ENCODE measurements at places on chromosomes 6 and 20.

GRCh38 chr20:24987244-24987643 lies 5.3 kb downstream of the APMAP start:
- DNase-seq: no peak

GRCh38 chr6:89313006-89313405 lies 2.1 kb downstream of the GABRR2 start:
- no peak for DNase-seq

- no peak for DNase-seq
Observed at GRCh38 chr20:20215976-20216727, 151.8 kb upstream of the INSM1 start.

GRCh38 chr20:51562027-51562331 lies 19.5 kb upstream of the NFATC2 start:
- DNase-seq: no peak

DNA sequence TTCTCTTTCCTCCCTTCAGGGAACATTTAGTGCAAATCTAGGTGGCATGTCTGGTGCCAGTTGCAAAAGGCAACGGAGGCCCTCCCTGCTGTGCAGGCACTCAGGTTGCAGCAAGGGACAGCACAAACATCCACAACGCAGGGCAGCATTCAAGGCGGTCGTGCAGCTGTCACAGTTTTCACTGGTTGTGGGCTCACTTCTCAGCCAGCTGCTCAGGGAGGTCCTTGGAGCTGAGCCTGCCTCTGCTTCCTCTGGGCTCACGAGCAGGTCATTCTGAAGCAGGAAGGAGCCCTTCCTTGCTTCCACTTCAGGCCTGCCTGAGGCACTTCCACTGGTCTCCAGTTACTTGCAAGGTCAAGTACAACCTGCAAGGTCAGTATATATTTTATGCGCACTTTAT lies 3.8 kb upstream of the NPEPL1 start:
- DNase-seq: no peak

DNA sequence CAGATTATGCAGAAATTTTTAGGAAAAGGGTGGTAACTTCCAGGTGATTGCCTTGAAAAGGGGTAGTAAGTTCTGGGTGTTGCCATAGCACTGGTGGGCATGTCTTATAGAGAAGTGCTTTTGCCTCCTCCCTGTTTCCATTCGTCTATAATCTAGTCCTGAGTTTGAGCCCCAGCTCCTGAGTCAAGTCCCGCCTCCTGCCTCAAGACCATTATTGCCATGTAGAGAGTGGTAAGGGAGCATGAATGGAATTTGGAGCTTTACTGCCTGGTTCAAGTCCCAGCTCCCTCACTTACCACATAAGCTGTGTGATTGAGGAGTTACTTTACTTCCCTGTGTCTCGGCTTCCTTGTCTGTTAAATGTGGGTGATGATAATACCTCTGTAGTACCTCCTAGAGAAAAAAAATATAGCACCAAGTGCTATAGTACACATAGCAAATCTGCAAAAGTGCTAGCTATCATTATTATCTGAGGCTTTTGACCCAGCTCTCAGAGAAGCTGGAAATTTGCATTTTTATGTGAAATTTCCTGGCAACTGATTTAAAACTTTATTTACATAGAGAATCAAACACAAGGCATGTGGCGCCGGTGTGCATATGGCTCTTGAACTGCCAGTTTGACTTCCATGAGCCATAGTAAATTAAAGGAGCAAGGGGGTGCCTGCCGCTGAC lies 36.0 kb downstream of the TGM6 start:
- no peak for DNase-seq

GRCh38 chr6:138287144-138287955 lies 69.1 kb upstream of the PBOV1 start:
- peak; percentile 19 for DNase-seq

DNA sequence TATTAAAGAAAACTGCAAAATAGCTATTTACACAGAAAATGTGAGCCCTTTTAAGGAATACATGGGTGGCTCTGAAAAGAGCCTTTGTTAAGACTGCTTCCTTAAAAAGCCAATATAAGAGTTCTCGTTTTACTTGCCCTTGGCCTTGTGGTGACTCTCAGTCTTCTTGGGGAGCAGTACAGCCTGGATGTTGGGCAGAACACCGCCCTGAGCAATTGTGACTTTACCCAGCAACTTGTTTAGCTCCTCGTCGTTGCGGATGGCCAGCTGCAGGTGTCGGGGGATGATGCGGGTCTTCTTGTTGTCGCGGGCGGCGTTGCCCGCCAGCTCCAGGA lies 111.5 kb downstream of the HFE start:
- no peak for DNase-seq

GRCh38 chr6:73491377-73491776 lies 29.5 kb downstream of the EEF1A1 start:
- no peak for DNase-seq

DNA sequence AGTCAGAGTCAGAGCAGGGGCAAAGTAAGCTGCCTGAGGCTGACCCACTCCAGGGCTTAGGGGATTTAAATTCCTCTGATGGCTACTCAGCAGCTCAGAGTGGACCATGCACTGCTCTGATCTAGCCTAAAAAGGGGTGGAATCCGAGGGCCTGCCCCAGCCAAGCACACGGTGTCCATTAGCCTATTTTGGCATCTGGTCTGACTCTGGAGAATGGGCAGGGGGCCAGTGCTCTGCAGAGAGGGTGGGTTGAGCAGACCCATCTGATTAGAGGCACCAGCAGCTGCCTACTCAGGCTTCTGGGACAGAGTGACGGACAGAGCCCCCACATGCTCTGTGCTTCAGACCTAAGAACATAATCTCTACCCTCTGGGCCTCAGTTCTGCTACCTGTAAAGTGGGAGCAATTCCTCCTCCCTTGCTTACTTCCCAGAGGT lies 25.9 kb upstream of the TGM2 start:
- DNase-seq: no peak

GRCh38 chr20:2408111-2408510 lies 27.4 kb downstream of the TGM6 start:
- no peak for DNase-seq

GRCh38 chr20:23519556-23519955 lies 28.6 kb downstream of the CST8 start:
- DNase-seq: no peak

DNA sequence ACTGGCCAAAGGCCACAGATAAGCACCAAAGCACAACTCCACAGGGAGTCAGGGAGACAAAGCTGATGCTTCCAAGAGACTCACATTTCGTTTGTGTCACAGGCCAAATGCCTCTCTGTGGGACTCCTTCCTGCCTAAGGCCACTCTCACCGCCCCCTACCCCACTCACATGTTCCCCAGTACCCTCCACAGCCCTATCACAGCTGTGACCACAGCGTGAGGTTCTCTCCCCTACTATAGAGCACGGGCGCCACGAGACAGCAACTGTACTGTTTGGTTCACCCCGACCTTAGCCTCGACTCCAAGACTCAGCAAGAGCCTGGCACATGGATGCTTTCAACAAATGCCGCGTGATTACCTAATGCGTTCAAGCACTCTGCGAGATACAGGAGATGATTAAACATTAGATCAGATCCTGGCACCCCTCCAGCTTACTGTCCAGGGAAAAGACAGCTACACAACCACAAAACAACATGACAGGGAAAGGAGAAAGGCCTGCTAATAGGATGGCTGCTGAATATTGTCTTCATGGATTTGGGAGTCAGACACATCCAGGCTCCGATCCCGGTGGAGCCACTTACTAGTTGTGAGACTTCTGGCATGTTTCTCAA lies 105.5 kb downstream of the AGPAT4 start:
- no peak for DNase-seq

GRCh38 chr6:157937916-157938315 lies 43.7 kb upstream of the SYNJ2 start:
- no peak for DNase-seq

DNA sequence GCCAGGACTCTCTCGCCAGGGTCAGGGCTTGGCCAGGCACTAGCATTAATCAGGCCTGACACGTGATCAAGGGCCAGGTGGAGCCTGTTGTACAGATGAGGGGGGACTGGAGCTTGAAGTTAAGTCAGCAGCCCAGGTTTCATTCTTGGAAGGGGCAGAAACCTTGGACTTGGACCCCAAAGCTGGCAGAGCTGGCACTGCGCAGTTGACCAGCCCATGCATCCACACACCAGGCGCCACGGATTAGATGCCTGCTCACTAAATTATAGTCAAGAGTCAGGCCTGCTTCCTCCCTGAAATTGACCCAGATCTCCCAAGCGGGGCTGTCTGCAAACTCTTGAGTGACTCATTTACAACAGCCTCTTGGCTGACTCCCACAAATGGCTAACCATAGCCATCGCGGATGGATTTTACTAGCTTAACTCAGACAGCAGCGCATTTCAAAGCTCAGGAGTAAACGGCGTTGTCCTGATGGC lies 4.1 kb upstream of the TAF4 start:
- no peak for DNase-seq

DNA sequence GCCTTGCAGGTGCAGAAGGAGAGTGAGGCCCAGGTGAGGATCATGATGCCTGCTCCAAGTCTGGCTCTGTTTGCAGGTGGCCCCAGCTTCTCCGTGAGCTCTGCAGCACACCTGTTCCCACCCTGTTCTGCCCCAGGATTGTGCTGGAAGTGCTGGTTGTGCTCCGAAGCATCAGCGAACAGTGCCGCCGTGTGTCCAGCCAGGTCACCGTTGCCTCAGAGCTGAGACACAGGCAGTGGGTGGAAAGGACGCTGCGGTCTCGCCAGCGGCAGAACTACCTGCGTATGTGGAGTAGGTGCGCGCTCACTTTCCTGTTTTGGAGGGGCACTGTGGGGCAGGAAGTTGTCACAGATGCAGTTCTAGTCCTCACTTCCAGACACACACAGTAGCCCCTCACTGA lies 25.0 kb downstream of the ERMARD start:
- no peak for DNase-seq

- no peak for DNase-seq
Observed at GRCh38 chr6:3546121-3546520, 89.3 kb upstream of the SLC22A23 start.

DNA sequence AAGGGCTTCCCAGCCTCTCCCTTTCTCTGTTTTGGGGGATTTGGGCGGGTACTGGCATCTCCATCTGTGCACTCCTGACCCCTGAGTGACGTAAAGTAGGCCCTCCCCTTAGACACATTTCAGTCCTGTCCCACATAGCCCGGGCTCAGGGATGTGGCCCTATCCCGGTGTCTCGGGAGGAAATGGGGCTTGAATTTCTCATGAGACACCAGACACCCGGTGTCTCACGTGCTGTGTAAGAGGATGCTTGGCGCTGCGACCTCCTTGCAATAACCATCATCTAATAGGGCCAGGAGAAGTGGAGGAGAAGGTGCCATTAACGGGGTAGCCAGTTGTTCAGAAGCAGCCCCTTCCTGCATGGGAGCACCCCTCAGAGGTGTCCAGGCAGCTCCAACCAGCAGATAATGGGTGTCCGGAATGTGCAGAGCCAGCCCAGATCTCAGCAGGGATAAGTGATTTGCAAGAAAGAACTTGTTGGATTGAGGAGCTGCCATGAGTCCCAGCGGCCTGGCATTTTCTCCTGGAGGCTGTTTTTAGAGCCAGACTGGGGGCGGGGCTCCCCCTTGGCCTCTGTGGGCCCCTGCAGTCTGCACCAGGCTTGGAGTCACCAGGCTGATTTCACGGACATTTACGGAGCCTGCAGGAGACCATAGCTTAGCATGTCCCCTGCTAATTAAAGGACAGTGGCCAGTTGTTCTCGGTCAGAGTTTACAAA lies 372.0 kb downstream of the PREX1 start:
- no peak for DNase-seq

- DNase-seq: no peak
Observed at GRCh38 chr20:62627901-62628612, 14.2 kb upstream of the SLCO4A1 start.

GRCh38 chr6:137799950-137800568 lies 67.0 kb upstream of the TNFAIP3 start:
- no peak for DNase-seq

GRCh38 chr6:166757232-166758135 lies 130.4 kb upstream of the RPS6KA2 start:
- no peak for DNase-seq

DNA sequence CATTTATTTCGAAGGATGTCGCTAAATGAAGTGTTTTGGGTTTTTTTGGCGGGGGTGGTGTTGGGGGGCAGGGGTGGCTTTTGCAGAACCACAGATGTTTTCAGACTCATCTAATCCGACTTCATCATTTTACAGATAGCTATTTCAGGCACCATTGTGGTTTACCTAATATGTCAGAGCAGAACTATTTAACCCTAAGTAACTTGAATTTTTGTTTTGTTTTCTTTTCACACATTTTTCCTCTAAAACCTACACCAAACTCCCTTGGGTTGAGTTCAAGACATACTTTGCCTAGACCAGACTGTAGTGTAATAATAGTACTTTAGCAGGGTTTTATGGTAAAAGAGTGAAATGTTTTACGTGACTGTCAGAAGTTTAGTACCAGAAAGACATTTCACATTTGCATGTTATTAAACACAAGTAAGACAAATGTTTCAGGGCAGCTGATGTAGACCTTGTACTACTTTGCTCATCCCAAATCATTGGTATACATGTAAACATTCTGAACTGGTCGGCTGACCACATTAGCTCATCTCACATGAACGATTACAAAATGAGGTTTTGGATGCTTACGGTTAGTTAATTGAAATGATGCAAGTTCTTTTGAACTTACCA lies 37.7 kb downstream of the MAP3K4 start:
- DNase-seq: no peak

- DNase-seq: no peak
Observed at GRCh38 chr20:7850775-7851490, 89.3 kb downstream of the HAO1 start.

DNA sequence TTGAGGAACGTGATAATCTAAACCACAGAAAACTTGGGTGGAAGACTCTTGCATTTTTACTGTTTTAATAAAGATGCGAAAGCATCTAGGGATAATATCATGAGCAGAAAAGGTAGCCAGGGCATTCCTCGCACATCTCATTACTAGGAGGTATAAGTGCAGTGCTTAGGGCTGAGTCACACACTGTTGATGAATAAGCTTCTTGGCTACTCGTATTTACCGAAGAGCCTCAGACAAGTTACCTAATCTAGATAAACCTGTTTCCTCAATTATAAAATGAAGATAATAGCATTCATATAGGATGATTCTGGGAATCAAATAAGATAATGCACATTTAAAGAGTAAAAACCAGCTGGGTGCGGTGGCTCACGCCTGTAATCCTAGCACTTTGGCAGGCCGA lies 780 bp upstream of the KIAA0319 start:
- no peak for DNase-seq

DNA sequence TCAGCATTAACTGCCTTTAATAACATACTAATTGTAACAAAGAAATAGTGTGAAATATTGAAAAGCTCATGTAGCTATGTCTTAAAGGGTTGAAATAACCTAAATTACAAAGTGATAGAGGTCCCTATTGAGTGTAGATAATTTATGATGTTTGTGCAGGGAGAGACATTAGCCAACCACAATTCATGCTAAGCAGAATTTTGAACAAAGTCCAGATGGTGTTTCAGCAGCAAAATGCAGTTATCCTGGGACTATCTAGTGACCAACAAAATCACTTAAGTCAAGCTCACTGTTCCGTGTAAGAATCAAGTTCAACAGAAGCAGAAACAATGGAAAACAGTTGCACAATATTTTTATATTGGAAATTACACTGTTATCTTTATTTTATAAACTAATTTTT lies 218.5 kb downstream of the SIM1 start:
- DNase-seq: no peak

- no peak for DNase-seq
Observed at GRCh38 chr20:3847429-3847940, 851 bp downstream of the MAVS start.

GRCh38 chr6:149921361-149921760 lies 1.6 kb downstream of the RAET1G start:
- no peak for DNase-seq
